CD4-positive, alpha-beta T cell treated with Interleukin-15 for 1 hour (primary cell): ENCODE measurements at places on chromosomes 7 and 10.

- DNase-seq: no peak
Measured at GRCh38 chr10:133090654-133091053, 2.9 kb downstream of the ADGRA1 start.

DNA sequence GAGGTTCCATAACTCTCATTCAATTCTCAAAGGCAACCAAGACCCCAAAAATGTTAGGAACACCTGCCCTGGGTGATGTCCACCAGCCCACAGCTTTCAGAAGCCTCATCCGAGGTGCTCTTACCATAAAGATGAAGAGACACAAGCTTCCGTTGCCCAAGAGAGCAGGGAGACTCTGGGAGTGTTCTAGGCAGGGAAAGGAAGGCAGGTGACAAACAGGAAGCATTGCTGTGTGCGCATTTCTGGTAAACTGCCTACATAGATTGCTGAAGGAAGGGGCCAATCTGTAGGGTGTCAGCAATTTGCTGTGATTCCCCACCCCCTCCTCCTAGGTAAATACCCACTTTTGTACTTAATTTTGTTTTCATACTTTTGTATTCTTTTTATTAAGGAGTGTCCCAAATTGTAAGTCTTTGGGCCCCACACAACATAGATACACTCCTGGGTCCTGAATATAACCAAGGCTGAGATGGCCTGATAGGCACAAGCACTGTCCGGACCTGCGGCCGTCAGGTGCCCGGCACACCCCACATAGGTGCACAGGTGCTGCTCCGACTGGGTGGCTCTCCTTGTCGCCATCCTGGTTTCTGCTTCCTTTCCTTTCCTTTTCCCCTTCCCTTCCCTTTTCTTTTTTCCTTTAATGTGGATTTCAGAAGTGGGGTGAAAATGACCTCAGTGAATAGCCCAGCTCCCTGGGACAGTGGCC is 51.4 kb upstream of the SMNDC1 start:
- DNase-seq: peak; percentile 37

GRCh38 chr7:27224983-27225934 is 17.3 kb upstream of the EVX1 start:
- DNase-seq: no peak

DNA sequence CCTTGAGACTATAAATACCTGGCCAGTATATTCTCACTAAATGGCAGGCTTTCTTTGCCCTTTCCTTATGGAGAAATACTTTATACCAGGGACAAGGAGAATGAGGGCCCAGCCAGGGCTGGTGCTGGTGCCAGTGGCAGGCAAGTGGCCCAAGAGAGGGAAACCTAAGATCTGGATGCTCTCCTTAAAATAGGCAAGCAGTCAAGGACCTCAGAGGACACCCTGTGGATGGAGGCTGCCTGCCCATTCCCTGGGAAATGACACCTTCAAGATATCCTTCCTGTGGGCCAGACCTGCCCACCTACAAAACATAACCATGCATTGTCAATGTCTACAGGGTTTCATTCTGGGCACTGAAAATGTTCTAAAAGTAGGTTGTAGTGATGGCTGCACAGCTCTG is 29.1 kb downstream of the POLR3A start:
- no peak for DNase-seq

DNA sequence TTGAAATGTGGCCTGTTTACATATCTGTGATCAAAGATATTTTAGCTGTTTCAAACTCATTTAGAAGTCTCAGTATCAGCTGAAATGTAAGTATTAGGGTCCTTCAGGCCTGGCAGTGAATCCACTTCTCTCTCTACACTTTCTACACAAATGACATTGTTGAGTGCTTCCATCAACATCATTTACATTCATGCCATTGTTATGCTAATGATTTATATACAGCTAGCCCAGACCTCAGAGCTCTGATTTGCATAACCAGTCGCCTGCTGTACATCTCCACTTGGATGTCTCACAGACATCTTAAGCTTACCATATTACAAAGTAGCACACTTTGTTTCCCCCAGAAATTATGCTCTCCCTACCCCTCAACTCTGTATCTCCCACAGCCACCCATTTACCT is 71.6 kb downstream of the GSDME start:
- DNase-seq: no peak

DNA sequence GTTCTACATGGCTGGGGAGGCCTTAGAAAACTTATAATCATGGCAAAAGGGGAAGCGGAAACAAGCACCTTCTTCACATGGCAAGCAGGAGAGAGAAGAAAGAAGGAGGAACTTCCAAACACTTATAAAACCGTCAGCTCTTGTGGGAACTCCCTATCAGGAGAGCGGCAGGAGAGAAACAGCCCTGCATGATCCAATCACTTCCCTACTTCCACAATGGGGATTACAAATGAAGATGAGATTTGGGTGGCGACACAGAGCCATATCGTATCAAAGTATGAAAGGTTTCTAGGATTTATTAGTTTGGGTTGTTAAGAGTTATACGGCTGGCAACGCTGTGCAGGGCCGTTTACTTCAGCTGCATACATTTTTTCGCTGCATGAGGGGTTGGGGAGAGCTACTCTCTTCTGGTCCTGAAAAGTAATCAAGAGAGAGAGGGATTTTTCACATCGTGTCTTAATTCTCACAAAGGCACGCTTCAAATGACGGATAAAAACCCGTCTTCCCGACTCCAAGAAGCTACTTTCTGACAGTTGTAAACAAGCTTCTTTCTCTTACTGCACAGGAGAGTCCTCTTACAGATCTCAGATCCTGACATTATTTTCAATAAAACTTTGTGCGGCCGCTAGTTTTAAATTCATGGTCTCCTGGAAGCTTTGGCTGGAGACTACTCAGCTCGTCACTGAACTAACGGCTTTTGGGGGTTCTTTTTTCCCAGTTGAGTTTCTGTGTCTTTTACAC is 751 bp upstream of the GTPBP10 start:
- no peak for DNase-seq

GRCh38 chr10:117242463-117242832 is 1.5 kb downstream of the SLC18A2 start:
- no peak for DNase-seq

- no peak for DNase-seq
Measured at GRCh38 chr7:32936689-32937088, 20.6 kb upstream of the FKBP9 start.

GRCh38 chr7:99422186-99422585 is 13.4 kb downstream of the BUD31 start:
- no peak for DNase-seq

DNA sequence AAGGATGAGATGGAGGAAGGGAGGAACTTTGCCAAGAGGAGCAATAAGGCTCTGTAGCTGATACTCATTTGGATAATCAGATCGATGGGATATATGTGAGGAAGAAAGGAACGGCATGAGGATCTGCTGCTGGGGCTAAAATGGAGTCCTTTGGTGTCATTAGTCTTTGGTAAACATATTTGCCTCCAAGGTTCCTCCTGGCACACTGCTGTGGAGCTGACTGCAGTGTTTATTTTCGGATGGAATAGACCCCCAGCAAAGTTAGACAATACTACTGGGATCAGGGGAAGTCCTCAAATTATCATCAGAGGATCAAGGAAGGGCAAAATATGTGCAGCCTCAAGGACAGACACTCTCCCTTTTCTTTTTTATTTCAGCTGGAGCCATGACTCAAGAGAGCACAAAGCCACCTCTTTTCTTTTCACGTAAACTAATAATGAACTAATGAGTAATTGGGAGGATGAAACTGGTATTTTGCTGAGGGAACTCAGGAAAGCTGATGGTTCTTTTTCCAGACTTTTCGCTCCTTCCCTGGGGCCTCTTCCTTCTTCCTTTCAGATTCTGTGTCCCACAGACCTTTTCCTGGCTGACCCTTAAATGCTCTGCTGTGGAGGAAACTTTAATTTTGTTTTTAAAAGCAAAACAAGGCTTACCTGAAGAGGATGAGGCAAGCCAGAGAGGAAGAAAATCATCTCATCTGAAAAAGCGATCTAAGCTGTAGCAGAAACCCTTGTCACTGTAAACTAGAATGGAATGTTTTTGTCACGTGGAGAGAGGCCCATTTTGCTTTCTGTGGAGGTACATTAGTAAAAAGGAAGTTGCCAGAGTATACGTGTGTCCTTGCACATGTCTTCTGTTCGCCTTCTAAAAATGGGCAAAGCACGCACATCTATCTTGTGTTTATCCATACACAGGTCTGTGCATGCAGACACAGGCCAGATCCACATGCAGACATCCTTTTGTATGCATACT is 33.3 kb downstream of the LRMDA start:
- DNase-seq: no peak

- DNase-seq: no peak
Measured at GRCh38 chr7:135522509-135522908, 12.6 kb upstream of the CNOT4 start.

DNA sequence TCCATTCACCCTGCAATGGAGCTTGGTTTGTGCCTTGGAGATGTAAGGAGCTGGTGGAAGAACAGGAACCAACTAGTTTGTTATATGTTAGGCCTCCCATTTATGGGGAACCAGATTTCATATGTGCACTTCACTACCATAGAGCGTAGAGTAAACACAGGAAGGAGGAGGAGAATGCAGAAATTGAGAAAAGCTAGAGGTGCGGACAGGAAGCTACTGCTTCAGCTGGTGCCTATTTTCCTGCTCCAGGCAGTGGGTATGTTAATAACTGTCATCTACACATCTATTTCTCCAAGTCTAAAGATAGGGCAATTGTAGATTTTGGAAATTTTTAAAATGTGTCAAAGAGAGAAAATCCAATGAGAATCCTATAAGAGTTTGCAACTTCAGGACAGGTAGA is 482.2 kb downstream of the PLXDC2 start:
- no peak for DNase-seq

DNA sequence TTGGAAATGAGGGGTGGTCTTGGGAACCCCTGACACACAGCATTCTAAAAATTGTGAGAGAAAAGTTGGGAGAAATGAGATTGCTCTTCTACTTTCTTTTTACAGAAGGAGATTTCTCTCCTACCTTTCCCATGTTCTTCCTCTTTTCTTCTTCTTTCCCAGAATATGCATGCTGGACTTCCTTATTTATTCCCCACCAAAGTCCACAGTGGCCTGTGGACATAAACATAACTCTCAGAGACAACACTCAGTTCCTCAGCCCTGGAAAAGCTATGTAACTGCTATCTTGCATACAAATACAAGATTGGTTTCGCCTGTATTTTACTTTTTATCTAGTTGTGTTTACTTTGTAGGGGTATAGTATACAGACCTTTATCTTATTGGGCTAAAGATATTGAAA is 54.6 kb upstream of the C1GALT1 start:
- no peak for DNase-seq

GRCh38 chr7:40921589-40922315 is 781.1 kb downstream of the INHBA start:
- no peak for DNase-seq

DNA sequence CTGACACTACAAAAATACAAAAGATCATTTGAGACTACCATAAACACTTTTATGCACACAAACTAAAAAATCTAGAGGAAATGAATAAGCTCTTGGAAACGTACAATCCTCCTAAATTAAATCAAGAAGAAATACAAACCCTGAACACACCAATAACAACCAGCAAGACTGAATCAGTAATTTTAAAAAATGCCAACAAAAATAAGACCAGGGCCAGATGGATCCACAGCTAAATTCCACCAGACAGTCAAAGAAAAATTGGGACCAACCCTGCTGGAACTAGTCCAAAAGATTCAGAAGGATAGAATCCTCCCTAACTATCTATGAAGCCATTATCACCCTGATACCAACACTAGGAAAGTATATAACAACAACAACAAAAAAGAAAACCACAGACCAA is 277.4 kb downstream of the AGMO start:
- DNase-seq: no peak

GRCh38 chr10:87593702-87594101 is 66.0 kb upstream of the PAPSS2 start:
- DNase-seq: no peak

DNA sequence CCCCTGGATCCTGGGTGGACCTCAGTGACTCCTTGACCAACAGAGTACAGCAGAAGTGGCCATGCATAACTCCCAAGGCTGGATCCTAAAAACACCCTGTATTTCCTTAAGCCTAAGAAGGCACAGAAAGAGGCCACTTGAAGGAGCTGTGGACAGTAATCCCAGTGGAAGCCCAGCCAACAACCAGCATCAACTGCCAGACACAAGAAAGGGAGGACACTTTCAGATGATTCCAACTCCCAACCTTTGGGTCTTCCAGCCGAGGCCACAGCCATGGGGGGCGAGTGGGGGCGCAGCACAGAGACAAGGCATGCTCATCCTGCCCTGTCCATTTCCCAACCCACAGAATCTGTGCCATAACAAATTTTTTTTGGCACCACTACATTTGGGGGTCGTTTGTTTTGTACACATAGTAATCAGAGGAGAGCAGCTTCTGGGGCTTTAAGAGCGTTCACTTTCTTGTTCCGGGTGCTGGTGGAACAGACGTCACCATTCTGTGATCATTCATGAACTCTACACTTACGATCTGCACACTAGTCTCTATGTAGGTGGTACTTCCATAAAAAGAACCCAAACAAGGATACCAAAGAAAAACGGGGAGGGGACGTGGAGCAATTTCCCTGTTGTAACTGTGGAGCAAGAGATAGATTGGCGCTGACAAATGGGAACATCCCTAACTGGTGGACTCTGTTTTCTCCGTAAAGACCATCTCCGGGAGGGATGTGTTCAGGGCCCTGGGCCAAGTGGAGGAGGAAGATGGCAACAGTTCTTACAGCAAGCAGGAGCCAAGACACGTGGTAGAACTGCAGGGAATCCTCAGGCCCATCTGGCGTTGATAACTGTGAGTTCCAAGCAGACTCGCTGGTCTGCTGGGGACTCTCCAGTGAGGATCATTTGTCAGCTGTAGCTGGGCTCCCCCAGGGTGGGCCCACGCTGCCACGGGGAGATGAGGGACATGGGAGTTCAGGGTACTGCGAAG is 6.0 kb upstream of the SLC29A3 start:
- DNase-seq: no peak

DNA sequence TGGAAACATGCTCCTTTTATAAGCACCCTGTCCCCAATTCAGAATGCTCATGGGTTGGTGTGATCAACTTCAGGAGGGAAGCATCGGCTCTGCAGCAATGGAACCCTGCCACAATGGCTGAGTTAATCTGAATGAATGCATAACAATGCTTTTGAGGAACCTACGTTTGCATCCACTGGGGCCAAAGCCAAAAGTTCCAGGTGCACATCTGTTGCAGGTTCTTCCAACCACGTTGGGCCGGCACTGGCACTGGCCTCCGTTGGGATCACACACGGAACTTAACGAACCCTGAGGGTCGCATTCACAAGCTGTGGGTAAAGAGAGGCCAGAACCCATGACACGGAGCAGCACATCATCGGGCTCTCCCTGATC is 43.4 kb downstream of the LAMB1 start:
- no peak for DNase-seq

DNA sequence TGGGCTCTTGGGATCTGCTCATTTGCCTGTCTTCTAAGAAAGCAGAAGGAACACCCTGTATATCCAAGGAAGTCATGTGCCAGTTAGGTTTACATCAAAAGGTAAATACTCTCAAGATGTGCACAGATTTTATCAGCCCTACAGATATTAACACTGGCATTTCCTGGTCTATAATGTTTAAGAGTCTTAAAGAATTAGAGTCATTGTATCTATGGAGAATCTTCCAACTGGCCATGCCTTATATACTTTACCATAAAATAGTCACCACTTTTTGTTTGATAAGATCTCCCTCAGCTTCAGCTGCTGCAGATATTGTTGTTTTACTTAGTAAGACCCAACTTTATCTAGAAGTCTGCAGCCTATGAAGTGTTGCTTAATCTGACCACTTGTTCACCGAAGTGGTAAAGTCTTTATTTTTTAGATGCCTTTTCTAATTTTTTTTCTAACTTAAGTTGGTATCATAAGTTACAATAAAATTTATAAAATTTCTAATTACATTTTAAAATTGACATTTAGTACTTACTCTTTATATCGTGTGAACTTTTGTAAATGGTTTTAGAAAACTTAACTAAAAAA is 58.5 kb downstream of the CPED1 start:
- no peak for DNase-seq

- no peak for DNase-seq
Measured at GRCh38 chr7:34365611-34366010, 292.4 kb upstream of the NPSR1 start.
